ENCODE measurements at places on chromosomes 2 and 18. TPM values are rescaled to one million over a fixed set of nuclear protein-coding genes. Genes with fewer than 3 reads are reported as not detected.

DNA sequence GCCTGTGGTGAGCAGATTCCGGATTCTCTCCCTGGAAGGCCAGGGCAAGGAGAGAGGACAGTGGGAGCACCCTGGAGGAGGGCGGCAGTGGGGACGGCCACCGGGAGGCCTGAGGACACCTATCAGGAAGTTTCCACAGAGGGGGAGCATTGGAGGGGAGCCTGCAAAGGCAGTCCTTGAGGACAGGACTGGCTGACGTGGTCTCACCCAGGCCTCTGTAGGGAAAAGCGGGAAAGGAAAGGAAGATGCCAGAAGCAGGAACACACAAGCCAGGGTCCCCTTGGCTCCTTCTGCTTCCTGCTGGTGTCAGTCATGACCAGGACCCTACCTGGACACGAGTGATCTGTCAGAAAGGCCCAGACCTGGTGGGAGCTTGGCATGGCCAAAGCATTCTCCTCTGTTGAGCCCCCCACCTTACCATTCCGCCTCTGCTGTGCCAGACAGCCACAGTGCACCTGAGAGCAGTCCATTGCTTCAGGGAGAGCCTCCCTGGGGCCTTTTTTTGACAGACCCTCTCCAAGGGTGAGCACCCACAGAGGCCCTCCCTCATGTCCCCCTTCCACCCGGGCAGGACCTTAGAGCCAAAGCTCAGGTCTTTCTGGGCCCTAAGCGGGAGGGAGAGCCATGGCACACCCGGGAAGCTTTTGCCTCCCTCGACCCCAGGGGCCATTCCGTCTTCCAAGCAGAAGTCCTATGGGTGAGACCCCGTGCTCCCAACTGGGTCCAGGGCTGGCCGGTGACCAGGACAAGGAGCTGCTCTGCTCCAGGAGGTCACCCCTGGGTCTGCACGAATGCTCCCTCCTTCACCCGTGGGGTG, 333.1 kb downstream of the DYSF start:
- DNase-seq: no peak
- H3K4me3 ChIP-seq: no peak overlapping the region
- no peaks in the 10 kb centered on the region for H3K27me3 ChIP-seq
- no peak overlapping the region for H3K27ac ChIP-seq

DNA sequence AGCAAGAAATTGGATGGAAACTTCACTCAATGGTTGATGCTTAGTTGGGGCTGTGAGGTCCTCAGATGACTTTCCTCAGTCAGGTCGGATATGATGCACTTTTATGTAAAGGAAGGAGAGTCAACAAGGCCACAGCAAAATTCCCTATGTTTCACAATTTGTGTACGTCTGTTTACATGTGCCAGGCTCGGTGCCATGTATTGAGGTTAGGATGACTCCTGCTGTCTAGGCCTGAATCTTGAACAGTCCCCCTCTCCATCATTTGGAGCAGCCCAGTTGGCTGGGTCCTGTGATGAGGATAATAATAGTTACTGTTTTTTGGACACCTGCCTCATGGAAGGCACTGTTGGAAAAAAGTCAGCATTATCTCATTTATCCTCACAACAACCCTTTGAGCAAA, 43.1 kb downstream of the VSNL1 start:
- H3K4me1 ChIP-seq: no peaks in the 10 kb centered on the region
- H3K36me3 ChIP-seq: no peaks in the 10 kb centered on the region
- DNase-seq: no peak
- no peaks in the 10 kb centered on the region for H3K27me3 ChIP-seq

GRCh38 chr2:26516781-26517180, 38.9 kb upstream of the OTOF start:
- no peak overlapping the region for H3K4me3 ChIP-seq
- H3K27me3 ChIP-seq: no peaks in the 10 kb centered on the region
- no peak overlapping the region for H3K27ac ChIP-seq
- no peaks in the 10 kb centered on the region for H3K4me1 ChIP-seq
- no peaks in the 10 kb centered on the region for H3K36me3 ChIP-seq

GRCh38 chr2:203928849-203929248, 7.7 kb upstream of the ICOS start:
- H3K4me3 ChIP-seq: no peak overlapping the region
- no peaks in the 10 kb centered on the region for H3K4me1 ChIP-seq
- H3K27ac ChIP-seq: no peak overlapping the region
- H3K27me3 ChIP-seq: no peaks in the 10 kb centered on the region
- H3K36me3 ChIP-seq: no peaks in the 10 kb centered on the region

GRCh38 chr2:117763804-117764203, 50.7 kb upstream of the DDX18 start:
- no peak overlapping the region for H3K27ac ChIP-seq
- H3K4me1 ChIP-seq: no peaks in the 10 kb centered on the region
- no peak overlapping the region for H3K4me3 ChIP-seq
- no peak for DNase-seq

DNA sequence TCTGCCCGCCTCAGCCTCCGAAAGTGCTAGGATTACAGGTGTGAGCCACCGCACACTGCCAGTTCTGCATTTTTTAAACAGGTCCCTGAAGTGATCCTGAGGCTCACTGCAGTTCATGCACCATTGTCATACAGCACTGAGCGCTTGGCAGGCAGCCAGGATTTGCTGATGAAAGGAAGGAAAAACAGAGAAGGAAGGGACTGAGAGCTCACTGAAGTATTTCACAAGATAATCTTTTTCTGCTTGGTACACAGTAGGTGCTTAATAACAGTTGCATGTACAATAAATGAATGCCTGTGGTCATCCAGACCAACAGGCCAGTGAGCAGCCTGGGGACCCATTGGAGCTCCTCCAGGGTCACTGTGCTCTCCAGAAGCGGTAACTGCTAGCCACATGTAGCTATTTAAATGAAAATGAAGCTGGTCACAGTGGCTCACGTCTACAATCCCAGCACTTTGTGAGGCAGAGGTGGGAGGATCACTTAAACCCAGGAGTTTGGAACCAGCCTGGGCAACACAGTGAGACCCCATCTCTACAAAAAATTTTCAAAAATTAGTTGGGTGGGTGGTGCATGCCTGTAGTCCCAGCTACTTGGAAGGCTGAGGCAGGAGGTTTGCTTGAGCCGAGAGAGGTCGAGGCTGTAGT, 33.1 kb upstream of the SMAD7 start:
- H3K4me3 ChIP-seq: no peak overlapping the region
- no peaks in the 10 kb centered on the region for H3K36me3 ChIP-seq
- no peaks in the 10 kb centered on the region for H3K4me1 ChIP-seq
- no peak for DNase-seq
- H3K27me3 ChIP-seq: no peaks in the 10 kb centered on the region

- no peaks in the 10 kb centered on the region for H3K27me3 ChIP-seq
- no peak for DNase-seq
- H3K4me1 ChIP-seq: peaks cover 1% of the 10 kb centered on the region
These were observed 148.8 kb downstream of the ACKR3 start for GRCh38 chr2:236718207-236718992.

GRCh38 chr2:14761118-14761517, 128.6 kb downstream of the LRATD1 start:
- no peak for DNase-seq
- no peak overlapping the region for H3K4me3 ChIP-seq
- no peak overlapping the region for H3K27ac ChIP-seq
- no peaks in the 10 kb centered on the region for H3K4me1 ChIP-seq
- no peaks in the 10 kb centered on the region for H3K36me3 ChIP-seq

GRCh38 chr2:207071820-207072219, 93.9 kb downstream of the KLF7 start:
- H3K27me3 ChIP-seq: no peaks in the 10 kb centered on the region
- H3K4me1 ChIP-seq: peaks cover 12% of the 10 kb centered on the region
- no peak overlapping the region for H3K4me3 ChIP-seq
- no peak overlapping the region for H3K27ac ChIP-seq
- no peaks in the 10 kb centered on the region for H3K36me3 ChIP-seq

DNA sequence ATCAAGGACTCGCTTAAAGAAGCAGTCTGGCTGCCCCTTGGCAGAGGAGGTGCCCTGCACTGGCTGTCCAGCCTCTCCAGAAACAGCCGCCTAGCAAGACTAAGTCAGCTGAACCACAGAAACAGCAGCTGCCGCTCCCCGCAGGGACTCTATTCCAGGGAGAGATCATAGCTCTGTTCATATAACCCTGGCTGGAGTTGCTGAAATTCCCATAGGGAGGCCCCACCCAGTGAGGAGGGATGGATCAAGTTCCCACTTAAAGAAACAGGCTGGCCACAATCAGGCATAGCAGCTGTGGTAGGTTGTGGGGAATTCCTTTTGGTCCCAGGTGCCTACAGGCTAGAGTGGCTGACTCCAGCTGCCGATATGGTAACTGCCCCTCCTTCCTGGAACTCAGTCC, 74.2 kb upstream of the MC4R start:
- H3K27ac ChIP-seq: no peak overlapping the region
- H3K4me1 ChIP-seq: no peaks in the 10 kb centered on the region
- H3K27me3 ChIP-seq: no peaks in the 10 kb centered on the region
- H3K4me3 ChIP-seq: no peak overlapping the region
- DNase-seq: no peak

GRCh38 chr18:46772357-46772756, 15.5 kb upstream of the ST8SIA5 start:
- H3K36me3 ChIP-seq: no peaks in the 10 kb centered on the region
- H3K4me3 ChIP-seq: no peak overlapping the region
- DNase-seq: no peak
- H3K27me3 ChIP-seq: no peaks in the 10 kb centered on the region
- no peak overlapping the region for H3K27ac ChIP-seq

DNA sequence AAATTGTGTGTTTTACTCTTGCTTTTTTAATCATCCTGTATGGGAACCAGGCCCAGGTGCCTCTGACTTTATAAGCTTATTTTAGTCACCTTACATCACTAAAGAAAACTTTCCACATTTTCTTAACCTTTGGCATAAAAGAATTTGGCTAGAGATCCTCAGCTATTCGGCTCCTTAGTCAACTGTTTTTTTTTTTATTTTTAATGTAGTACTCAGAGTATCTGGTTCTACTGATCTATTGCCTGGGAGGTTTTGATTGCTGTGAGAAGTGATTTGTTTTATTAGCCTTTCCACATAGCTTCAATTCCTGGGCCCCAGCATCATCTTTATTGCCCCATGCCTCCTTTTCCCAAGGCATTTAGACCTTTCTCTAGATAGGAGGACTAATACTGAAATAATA, 121.0 kb downstream of the MYO1B start:
- DNase-seq: no peak
- no peak overlapping the region for H3K27ac ChIP-seq
- no peak overlapping the region for H3K4me3 ChIP-seq
- peaks cover 2% of the 10 kb centered on the region for H3K4me1 ChIP-seq
- no peaks in the 10 kb centered on the region for H3K36me3 ChIP-seq

DNA sequence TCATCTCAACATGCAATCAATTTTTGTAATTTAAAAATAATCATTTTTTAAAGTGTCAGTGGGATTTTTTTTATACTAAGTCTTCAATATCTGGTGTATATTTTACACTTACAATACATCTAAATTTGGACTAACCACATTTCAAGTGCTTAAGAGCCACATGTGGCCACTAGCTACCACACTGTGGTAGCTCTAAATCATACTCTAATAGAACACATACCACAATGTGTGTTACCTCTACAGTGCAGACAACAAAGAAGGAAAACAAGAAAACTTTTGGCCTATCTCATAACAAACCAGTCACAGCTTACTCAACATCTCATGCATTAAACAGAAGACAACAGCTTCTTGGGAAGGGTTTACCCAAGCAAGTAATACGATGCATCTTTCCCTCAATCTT, 24.5 kb downstream of the PIAS2 start:
- no peak overlapping the region for H3K4me3 ChIP-seq
- no peaks in the 10 kb centered on the region for H3K4me1 ChIP-seq
- no peak overlapping the region for H3K27ac ChIP-seq
- no peak for DNase-seq

GRCh38 chr2:50850290-50850969, 181.5 kb downstream of the NRXN1 start:
- no peaks in the 10 kb centered on the region for H3K36me3 ChIP-seq
- no peaks in the 10 kb centered on the region for H3K27me3 ChIP-seq
- H3K4me1 ChIP-seq: peaks cover 1% of the 10 kb centered on the region
- H3K4me3 ChIP-seq: no peak overlapping the region

EML6 gene
- 0.40 TPM for polyA plus RNA-seq

PLCL1 gene
- polyA plus RNA-seq: 10.8 TPM

HOXD9 gene
- polyA plus RNA-seq: 13.0 TPM

THUMPD2 gene
- 10.5 TPM for polyA plus RNA-seq

SMARCAL1 gene
- 11.1 TPM for polyA plus RNA-seq

SF3B1 gene
- polyA plus RNA-seq: 245 TPM

CFAP65 gene
- not detected for polyA plus RNA-seq

Data from ovary (tissue), 10 donors.